Progenitor cell of endocrine pancreas (in vitro differentiated cells): ENCODE measurements at places on chromosomes 4 and X. TPM values are rescaled to one million over a fixed set of nuclear protein-coding genes. Genes with fewer than 3 reads are reported as not detected.

GRCh38 chr4:56386091-56386490 lies 1.2 kb downstream of the AASDH start:
- DNase-seq: no peak

DNA sequence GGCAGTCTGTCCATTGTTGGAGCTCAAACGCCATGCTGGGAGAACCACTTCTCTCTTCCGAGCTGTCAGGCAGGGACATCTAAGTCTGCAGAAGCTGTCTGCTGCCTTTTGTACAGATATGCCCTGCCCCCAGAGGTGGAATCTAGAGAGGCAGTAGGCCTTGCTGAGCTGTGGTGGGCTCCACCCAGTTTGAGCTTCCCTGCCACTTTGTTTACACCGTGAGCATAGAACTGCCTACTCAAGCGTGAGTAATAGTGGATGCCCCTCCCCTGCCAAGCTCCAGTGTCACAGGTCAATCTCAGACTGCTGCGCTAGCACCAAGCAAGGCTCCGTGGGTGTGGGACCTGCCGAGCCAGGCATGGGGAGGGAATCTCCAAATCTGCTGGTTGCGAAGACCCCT lies 145.7 kb downstream of the VSIG4 start:
- DNase-seq: no peak

GRCh38 chr4:114226968-114227760 lies 247.7 kb upstream of the ARSJ start:
- no peak for DNase-seq

The ZFP92 gene
- 0.38 TPM in 2 replicates for total RNA-seq

The BRS3 gene
- total RNA-seq: 0.10 TPM in 1 of 2 replicates, not detected in the other

The PHF8 gene
- 43.5 and 47.8 TPM in 2 replicates for total RNA-seq

DNA sequence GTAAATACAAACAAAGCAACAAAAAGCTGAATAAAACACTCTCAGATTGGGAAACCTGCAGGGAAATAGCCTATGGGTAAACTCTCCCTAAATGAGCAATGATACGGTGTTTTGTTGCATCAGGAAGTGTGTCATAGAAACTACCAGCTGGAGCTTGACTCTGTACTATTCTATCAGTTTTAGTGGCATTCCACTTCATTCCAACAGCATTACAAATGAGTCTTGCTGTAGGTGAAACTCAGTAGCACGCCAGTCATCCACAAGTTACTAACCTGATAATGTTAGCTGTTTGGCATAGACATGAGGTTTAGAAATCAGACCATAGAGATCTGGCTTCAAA lies 24.9 kb downstream of the FGFBP1 start:
- DNase-seq: no peak

The MAGEC2 gene
- not detected in 2 replicates for total RNA-seq

DNA sequence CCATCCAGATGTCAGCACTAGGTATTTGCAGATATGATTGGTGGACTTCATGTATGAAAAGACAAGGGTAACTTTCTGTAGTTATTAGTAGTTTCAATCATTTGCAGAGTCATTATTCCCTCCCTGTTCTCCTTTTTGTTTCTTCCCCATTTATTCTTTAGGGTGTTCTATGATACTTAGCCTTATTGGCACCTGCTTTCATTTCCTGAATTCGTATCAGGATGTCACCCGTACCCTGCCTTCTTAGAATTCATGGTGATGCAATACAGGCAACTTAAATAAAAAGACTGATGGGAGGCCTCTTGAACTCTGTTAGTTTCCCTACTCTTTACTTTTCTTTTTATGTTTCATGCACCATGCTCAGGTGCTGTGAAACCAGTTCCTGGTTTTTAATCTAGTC lies 24.2 kb downstream of the MAGED1 start:
- DNase-seq: no peak

DNA sequence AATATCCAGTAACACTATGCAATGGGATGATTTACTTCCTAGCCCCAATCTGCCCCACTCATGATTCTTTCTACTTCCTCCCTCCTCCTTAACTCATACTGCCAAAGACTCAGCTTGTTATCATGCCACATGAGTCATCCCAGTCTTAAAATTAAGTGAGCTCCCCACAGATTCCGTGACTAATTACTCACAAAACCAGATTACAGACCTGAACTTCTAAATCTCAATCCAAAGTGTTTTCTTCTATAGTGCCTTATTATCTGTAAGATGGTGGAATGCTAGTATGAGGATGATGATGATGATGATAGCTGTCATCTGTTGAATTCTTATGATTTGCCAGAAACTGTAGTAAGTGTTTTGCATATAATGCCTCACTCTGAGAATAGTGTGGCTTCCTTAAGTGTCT lies 27.7 kb upstream of the GPC3 start:
- no peak for DNase-seq

DNA sequence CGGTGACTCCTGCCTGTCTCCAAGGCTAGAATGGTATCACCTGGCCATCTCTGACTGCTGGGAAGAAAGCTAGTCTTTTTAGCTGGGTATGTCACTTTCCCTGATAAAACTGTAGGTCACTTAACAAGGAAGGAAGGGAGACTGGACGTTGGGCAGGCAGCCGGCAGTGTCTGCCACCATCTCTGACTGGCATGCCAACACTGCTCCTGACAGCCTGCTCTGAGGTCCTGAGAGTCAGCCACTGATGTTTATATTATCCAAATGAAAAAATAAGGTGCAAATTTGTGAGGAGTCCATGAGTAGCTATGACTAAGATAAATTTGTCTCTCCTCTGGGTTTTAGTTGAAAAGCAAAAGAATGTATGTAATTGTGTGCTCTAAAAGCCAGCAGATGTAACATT lies 77.2 kb downstream of the SNX25 start:
- DNase-seq: no peak

- DNase-seq: no peak
These were observed 18.4 kb downstream of the SLC38A5 start for GRCh38 chrX:48451708-48452107.

GRCh38 chr4:159401791-159402380 lies 299.0 kb downstream of the RAPGEF2 start:
- no peak for DNase-seq

- DNase-seq: no peak
These were observed 106.3 kb downstream of the USP46 start for GRCh38 chr4:52552778-52553177.

DNA sequence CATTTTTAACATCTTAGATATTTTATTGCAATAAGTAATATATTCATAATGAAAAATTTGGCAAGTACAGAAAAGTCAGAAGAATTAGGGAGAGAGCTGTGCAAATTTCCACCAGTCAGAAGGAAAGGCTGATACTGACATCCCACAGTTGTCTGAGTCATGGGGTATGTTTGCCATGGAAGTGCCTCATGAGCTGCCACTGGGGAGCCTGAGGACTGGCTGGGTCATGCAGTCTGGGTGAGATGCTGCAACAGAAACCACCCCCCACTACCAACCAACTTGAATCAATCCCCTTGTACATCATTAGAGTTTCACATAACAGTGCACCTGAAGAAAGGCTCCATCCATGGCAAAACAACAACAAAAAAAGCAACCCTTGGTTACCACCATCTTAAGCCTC lies 45.2 kb upstream of the ENPP6 start:
- DNase-seq: no peak

DNA sequence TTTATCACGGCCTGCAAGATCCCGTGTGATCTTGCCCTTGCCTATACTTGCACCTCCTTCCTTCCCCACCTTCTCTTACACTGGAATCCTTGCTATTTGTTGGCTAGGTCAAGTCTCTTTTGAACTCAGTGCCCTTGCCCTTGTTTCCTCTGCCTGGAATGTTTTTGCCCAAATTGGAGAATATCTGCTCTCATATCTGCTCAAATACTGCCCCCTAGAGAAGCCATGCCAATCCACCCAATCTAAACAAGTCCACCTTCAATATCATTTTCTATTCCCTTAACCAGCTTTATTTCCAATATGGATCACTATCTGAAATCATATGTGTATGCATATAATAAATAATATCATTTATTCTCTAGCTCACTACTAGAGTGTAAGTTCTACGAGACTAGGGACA lies 1044.2 kb upstream of the FTHL17 start:
- no peak for DNase-seq

The TCEAL2 gene
- total RNA-seq: 5.9 and 7.2 TPM in 2 replicates

- no peak for DNase-seq
These were observed 101.1 kb downstream of the ENOX2 start for GRCh38 chrX:130801901-130802300.
